ENCODE measurements at places on chromosomes 1 and 21.

DNA sequence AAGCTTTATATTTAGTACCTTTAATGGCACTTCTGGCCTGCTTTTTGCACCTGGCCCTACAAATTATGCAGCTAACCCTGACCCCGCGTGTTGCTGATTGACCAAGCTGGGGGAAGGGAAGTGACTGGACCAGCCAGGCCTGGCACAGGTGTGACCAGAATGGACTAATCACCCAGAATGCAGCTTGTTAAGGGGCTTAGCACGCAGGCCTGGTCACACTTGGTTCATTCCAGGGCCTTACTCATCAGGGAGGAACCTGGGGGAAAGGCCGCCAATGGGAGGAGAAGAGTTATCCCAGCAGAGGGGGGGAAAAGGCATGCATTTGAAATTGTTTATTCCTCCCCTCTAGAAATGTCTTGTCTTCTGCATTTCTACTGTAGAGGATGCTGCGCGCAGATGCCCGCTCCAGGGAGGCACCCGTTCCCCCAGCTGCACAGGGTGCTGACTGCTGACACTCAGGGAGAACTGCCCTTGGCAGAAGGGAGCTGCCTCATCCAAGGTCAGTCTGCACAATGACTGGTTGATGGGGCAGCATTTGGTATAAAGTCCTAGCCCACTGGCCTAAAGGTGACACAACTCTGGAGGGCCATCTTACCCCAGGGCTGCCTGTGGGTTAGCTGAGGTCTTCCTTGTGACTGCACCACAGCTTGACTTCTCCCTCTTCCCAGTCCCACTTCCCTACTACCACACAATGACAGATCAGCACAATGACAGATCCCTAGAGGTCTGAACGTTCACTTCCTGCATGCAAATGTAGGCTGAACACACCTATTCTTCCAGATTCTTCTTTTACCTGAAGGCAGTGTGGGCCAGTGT lies 29.0 kb downstream of the DHCR24 start:
- DNase-seq, result no peak

DNA sequence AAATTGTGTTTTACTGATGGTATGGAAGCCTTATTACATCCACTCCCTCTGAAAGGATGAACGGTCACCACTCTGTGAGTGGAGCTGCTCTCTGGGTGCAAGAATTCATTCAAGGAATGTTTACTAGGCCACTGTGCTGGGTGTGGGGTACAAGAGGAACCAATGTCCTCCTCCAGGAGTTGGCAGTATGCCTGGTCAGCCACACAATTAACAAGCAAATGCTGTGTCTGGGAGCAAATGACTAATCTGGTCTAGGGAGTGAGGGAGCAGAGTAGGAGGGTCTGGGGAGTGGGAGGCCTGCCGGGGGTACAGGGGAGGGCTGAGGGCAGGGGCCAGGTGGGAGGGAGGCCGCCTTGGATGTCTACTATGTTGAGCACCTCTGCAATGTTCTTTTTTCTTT lies 27.2 kb upstream of the TDRD10 start:
- DNase-seq, result no peak

DNA sequence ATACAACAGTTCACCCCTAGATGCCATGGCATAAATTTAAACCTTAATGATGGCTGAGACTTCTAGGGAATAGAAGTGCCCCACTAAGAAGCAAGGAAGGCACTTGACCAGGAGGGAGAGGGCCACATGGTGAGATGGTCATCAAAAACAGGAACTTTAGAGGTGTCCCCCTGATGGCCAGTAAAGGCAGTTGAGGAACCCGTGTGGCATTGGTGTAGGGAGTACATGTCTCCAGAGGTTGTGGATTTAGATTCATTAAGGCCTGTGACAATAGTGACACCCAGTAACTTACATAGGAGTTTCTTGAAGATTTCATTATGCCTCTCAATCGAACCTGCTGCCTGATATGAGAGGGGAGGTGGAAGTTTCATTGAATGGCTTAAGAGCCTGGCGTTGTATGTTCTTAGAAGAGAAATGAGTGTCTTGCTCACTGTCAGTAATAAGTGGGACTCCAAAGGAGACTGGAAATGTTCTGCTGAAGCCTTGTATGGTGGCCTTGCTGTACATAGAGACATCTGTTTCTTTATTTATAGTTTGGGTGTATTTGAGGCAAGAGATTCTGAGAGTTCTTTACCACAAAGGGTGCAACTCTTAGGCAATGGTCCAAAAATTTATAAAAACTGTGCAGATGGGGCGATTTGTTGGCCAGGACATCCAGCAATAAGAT lies 27.9 kb downstream of the EDARADD start:
- DNase-seq, result no peak

DNA sequence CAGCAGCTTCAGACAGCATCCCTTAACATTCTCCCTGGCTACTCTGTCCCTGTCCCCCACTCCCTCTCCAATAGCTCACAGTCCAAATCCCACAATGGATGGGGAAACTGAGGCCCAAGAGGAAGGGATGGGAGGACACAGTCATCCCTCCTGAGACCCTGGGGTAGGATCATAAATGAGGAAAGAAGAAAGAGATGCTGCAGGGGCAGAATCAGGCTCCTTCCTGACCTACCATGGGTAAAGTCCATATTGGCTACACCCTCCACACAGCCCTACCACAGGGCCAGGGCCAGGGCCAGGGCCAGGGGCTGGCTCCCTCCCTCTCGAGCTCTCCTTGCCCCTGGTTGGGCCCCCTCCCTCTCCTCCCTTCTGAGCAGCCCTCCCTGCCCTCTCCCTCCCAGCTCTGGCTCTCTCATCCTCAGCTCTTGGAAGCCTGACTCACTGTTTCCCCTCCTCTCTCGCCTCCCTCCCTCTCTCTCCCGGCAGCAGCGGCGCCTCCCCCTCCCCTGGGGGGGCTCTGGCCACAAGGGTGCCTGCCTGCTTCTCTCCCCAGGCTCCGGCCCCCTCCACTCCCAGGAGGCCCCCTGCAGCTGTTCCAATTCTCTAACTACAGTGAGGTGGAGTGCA lies 4.9 kb downstream of the AHDC1 start:
- peak; percentile 48 for DNase-seq

DNA sequence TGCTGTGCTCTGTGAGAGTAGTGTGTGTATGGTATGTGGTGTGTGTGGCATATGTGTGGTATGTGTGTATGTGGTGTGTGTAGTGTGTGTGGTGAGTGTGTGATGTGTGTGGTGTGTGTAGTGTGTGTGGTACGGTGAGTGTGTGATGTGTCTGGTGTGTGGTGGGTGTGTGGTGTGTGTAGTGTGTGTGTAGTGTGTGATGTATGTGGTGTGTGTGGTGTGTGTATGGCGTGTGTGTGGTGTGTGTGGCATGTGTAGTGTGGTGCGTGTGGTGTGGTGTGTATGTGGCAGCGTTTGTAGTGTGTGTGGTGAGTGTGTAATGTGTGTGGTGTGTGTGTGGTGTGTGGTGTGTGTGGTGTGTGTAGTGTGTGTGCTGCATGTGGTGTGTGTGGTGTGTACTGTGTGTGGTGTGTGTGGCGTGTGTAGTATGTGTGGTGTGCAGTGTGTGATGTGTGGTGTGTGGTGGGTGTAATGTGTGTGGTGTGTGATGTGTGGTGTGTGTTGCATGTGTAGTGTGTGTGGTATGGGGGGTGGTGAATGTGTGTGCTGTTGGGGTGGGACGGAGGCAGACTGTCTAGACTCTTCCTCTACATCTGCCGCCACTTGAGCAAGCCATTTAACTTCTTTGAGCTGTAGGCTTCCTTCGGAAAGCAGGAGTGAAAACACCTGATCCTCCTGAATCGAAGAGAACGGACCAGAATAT lies 33.5 kb downstream of the GPA33 start:
- DNase-seq, result no peak

DNA sequence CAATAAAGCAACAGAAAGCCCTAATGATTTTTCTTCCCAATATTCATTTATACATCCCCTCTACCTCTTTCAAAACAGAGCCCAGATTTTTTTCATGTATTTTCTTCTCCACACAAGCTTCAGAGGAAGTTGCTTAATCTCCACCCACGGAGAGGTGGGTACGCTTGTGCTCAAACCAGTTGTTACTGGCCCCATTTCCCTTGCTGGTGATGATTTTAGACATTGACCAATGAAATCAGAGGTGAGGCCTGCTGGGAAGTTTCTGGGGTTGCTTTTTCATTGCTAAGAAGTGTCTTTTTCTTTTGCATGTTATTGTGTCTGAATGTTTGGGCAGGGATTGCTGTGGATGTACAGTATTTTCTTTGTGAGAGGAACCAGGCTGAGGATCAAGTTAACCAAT lies 448.1 kb upstream of the B3GALT2 start:
- no peak for DNase-seq

- no peak for DNase-seq
Measured at GRCh38 chr1:201383647-201384405, 6.3 kb upstream of the TNNT2 start.

DNA sequence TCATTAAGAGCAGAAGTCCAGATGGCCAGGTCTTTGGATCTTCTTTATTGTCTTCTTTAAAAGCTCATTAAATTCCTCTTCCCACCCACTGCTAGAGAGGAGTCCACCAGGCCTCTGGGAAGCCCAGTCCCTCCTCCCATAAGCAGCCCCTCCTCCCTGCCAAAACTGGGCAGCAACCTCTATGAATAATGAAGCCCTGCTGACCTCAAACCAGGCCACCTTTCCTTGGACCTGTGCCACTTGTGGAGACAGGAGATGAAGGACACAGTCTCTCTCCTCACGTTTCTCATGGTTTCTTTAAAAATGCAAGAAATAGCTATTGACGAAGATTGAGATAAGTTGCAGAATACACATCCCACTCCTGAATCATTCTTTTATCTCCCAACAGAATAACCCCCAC lies 112.8 kb downstream of the EDEM3 start:
- no peak for DNase-seq

GRCh38 chr1:51156752-51157151 lies 54.7 kb downstream of the C1orf185 start:
- DNase-seq, result no peak

DNA sequence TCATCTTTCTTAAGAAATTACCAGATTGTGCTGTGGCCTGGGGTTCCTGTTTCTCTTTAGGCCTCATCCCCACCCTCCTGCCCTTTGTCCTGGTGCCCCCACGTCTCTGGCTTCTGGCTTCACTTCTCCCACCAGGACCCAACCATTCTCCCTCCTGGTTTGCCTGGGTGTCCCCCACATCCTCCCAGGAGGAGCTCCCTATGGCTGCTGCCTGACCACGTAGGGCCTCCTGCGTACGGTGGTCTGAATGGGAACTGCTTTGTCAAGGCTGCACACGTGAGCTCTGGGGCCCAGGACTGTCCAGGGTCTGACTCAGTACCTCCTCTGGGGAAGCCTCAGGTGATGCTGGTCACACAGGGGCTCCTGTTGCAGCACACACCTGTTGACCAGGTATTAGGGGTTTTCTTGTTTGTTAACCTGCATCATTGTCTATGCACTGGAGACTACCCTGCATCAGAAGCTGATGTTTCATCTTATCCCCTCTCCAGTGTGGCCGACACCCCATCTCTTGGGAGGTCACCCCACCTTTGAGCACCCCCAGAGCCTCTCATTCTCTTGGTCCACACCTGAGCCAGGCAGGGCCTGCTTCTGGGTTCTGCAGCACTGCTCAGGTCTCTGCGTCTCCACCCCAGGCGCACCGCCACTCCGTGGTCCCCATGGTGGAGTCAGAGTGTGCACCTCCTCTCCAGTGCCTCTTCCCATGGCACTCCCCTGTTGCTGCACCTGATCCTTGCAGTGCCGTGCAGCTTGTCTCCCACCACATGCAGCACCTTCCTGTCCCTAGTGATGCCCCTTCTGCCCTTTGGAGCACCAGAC lies 65.8 kb downstream of the S100B start:
- no peak for DNase-seq

DNA sequence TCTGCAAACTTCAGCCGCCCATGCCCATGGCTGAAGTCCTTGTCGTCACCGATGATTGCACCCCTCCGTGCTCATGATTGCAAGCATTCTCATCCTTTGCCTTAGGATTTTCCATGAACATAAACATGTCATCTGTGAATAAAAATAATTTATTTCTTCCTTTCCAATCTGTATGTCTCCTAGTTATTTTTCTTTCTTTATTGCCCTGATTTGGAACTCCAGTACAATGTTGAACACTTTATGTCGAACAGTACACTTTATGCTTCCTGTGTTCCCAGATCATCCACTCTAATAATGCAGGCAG lies 170.9 kb upstream of the SYT6 start:
- no peak for DNase-seq

GRCh38 chr1:206469933-206470691 lies at the start of gene IKBKE:
Gene IKBKE (plus strand): TSS chr1:206470476. CDS start chr1:206473228, 2,752 bp downstream.
- DNase-seq, result peak; percentile 77

- DNase-seq, result no peak
Measured at GRCh38 chr1:209873067-209873799, 45.5 kb downstream of the UTP25 start.

DNA sequence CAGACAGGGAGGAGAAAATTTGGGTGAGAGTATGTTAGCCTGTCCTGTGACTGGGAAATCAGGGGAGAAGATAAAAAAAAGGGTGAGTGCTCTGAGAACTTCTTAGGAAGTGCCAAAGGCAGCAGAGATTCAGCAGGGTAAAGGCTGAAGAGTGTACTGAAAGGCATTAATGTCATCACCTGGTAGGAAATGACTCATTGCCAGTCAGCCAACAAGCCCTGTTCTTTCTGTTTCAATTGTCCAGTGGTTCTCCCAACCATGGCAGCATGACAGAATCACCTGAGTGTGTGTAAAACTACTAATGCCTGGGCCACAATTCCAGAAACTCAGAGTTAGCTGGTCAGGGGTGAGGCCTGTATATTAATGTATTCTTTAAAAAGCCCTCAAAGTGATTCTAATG lies 83.5 kb downstream of the INTS7 start:
- no peak for DNase-seq

- DNase-seq, result no peak
Measured at GRCh38 chr1:231420959-231421545, 1.0 kb downstream of the EGLN1 start.

DNA sequence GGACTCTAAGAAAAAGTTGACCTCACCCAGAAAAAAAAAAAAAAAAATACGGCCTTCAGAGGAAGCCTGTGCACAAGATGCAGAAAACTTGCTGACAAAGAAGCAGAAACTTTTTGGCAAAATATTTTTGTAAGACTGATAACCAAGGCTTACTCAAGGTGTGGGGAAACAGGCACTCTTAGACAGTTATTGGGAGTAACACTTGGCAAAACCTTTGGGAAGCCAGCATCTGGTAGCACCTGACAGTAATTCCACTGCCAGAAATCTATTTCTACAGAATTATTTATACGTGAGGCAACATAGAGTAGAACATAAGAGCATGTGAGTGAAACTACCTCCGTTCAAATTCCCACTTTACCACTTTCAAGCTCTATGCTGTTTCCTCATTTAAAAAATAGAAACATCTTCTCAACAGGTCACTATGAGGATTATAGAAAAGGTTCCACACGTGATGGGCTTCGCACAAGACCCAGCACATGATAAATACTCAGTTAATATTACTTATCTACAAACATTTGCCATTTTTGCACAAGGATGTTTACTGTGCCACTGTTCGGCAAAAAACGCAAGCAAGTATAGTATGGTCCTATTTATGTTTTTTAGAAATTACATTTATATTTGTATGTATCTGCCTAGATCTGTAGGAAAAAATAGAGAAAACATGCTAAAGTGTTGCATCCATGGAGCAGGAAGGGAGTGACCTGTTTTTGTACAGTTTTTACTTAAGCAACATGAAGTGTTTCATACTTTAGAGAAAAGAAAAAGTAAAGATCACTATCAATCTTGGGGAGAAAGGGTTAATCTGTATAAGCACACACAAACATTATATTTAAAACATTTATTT lies 22.2 kb downstream of the MRPL39 start:
- DNase-seq, result no peak

Data from Jurkat, Clone E6-1 (cell line).